Spleen (tissue), 13 donors: ENCODE measurements at places on chromosomes 4 and X.

DNA sequence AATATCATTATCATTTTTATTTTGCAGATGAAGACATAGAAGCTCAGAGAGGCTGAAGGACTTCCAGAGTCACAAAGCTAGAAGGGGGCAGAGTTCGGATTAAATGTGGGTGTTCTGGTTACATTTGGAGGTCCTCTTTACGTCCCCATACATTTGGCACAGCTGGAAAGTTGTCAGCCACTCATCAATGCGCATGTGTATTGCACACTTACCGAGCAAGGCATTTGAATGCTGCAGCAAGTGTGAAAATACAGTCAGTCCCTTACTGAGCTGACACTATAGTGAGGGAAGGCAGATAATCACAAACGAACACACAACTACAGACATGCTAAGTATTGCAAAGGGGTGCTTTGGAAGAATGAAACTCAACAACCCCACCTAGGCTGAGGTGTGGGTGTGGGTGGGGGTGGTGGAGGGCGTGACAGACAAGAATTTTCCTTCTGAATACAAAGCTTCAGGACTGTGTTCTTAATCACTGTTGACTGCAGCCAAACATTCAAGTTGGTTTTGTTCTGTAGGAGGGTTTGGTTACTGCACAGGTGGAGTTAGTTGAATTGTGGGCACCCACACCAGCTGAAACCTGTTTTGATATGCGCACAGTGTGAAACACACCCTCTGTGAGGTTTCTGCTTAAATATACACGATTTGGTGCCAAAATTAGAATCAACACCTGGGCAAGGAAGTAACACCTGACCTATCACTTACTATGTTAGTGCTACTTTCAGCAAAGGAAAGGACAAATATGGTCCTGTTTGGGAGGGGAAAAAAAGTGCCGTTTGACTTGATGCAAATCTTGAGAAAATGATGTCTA lies 72.4 kb downstream of the COQ2 start:
- DNase-seq: peak; percentile 75

- no peak for DNase-seq
Observed at GRCh38 chrX:3461397-3462165, 115.1 kb upstream of the MXRA5 start.

- DNase-seq: no peak
Observed at GRCh38 chr4:99209671-99210070, 9.4 kb downstream of the ADH6 start.

DNA sequence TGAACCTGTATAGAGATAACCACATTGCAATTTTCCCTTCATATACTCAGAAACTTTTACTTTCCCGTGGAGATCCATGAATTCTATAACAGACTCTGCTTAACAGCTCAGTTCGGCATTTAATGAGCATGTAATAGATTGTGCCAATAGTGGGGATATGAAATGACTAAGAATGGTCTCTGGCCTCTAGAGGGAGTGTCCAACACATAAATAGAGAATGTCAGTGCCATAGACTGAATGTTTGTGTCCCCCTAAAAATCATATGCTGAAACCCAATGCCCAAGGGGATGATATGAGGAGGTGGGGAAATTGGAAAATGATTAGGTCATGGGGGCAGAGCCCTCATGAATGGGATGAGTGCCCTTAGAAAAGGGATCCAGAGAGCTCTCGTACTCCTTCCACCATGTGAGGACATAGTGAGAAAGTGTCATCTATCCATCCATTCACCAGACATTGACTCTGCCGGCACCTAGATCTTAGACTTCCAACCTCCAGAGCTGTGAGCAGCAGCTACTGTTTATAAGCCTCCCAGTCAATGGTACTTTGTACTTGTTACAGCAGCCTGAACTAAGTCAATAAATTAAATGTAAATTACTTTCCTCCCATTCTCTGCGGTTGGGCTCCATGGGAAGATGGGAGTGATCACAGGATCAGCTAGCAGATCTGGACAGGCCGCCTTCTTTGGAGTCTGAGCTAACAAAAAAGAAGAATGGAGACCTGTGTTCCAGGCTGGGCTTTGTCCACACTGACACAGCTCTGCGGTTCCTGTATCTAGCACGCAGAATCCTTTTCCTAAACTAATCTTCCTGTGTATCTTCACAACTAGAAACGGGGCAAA lies 28.1 kb upstream of the HPSE start:
- DNase-seq: no peak

GRCh38 chr4:118762730-118763477 lies 73.0 kb downstream of the SEC24D start:
- no peak for DNase-seq

GRCh38 chr4:118964891-118965411 lies 76.3 kb downstream of the SYNPO2 start:
- no peak for DNase-seq
